ENCODE measurements at places on chromosomes 4 and X. TPM values are rescaled to one million over a fixed set of nuclear protein-coding genes. Genes with fewer than 3 reads are reported as not detected.

Gene MTMR8
- not detected for total RNA-seq

Gene ARMCX1
- total RNA-seq: 15.9 TPM

Gene MORC4
- 13.0 TPM for total RNA-seq

Gene DMRTC1
- total RNA-seq: not detected

Gene RHOXF1
- not detected for total RNA-seq

Gene CHRDL1
- total RNA-seq: 7.8 TPM

Gene TIGD4
- 0.16 TPM for total RNA-seq

Gene DCLK2
- total RNA-seq: 1.8 TPM

Gene ZAR1
- total RNA-seq: not detected

Gene GPR119
- not detected for total RNA-seq

Gene ADAMTS3
- total RNA-seq: 1.1 TPM

Gene CLNK
- not detected for total RNA-seq

Gene MAGEC2
- not detected for total RNA-seq

Gene UGT2B11
- total RNA-seq: not detected

Gene PPARGC1A
- under 0.01 TPM for total RNA-seq

Gene WFS1
- total RNA-seq: 39.7 TPM

Gene RPL36A
- 1,468 TPM for total RNA-seq

Gene MAGEE1
- total RNA-seq: 0.65 TPM

Gene TMPRSS11A
- not detected for total RNA-seq

Gene DNAAF6
- total RNA-seq: not detected

Gene CITED1
- not detected for total RNA-seq

Gene XAGE2
- not detected for total RNA-seq

Gene TXK
- not detected for total RNA-seq
